ENCODE measurements at places on chromosomes 3 and 15.

DNA sequence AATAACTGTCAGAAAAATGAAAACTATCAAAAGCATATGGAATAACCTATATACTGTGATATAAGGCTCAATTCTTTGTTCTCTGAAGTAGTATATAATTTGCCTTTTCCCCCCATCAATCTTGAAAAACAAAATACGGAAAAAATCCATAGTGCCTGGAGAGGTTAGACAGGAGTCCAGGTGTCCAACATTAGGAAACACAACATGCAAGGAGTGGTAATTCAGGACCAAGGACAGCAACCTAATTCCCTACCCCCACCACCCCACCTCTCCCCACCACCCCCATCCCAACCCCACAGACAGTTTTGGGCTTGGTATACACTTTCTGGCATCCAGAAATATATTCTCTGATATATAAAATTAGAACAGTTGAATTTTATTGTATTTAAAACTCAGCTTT is 55.1 kb upstream of the SLC25A26 start:
- no peak for DNase-seq

GRCh38 chr3:194081826-194082225 is 54.1 kb upstream of the HES1 start:
- no peak for DNase-seq

DNA sequence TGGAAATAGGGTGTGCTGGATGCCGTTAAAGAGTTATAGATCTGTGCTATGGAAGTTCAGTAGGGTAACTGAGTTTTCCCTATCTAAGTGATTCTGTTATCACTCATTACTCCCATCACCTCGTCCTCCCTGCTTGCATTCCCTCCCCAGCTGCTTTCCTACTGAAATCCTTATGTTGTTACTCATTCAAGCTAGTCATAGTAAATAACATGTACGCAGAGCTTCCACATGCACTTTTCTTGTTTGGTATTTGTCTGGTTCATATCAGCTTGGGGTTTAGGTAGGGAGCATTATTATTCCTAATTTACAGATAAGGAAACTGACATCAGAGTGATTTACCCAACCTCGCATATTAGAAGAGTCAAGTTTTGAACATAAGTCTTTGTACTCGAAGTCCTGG is 135.1 kb downstream of the HCN4 start:
- DNase-seq: no peak

- DNase-seq: no peak
These were observed 63.0 kb upstream of the TPRG1 start for GRCh38 chr3:189108735-189109134.

- peak; percentile 10 for DNase-seq
These were observed 94.7 kb downstream of the RAB11A start for GRCh38 chr15:65963911-65964482.

GRCh38 chr15:48265135-48265534 is 59.0 kb downstream of the SLC12A1 start:
- no peak for DNase-seq

DNA sequence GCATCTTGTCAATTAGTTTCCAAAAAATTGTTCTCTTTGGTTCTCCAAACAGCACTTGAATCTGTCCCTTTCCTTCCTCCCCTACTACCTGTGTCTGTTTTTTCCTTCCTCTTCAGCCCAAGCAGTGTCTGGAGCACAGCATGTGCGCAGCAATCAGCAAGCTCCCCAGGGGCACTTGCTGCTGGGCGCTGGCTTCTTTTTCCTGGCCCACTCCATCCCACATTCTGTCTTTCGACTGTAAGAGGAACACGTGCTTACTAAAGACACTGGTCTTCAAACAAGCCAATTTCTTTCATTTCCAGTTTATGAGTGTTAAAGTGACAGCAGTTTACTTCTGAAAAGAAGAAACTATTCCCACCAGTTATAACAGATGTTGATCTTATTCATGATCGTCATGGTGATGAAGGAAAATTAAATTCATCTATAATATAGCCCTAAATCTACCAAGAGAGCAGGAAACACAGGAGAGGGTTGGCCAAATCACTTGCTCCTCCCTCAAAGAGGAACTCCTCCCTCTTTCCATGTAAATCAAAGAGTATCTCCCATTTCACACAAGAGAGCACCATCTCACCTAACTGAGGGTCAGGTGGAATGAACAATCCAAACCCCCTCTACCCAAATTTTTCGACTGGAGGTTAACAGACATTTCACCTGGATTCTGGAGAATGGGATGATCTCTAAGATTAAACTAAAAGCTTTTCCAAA is 115.4 kb downstream of the IGF2BP2 start:
- peak; percentile 26 for DNase-seq

DNA sequence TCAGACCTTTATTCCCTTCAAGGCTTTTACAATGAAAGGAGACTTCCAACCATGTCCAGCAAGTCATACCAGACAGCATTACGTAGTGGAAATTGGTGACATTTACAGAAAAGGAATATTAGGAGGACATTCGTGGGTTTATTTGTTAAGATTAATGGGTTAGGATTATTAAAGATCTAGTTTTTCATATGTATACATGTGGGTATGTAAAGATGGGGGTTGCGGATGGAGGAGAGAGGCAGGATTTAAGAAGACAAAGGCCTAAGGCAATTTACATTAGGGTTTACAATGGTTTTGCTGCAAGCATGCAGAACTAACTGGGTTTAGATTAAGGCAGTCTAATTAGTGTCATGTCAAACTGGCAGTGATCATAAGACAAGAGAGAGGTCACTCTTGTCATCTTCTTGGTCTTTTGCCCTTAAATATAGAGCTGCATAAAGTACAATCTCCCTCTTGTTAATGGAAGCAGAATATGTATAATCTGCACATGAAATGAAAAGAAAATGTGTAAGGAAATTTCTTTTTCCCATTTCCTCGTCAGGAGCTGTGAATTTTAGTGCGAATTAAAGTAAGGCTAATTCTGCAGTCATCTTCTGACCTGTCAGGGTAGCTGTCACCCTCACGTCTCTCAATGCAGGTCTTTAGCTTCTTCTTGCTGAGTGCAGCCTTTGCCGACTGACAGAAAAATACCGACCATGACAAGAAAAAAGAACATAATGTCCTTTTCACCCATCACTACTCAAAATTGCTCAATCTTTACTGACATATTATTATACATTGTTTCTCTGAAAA is 258.9 kb upstream of the MEIS2 start:
- DNase-seq: no peak

- DNase-seq: no peak
These were observed 102.2 kb downstream of the CD47 start for GRCh38 chr3:107988460-107989175.

DNA sequence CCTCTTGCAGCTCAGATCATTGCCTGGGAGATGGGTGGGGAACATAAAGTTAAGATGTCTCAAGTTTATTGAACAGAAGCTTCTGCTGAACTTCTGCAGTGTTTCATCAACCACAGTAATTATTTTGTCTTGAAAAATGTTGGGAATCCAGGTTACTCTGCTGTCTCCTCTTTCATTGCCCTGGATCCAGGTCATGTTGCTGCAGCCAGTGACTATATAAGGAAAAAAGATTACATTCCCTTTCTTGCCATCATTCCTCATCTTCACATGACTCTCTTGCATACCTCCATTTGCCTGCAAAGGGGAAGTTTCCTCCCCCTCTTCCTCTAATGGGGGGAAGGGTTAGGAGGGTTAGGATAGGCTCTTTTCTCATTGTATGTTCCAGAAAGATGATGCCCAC is 15.1 kb downstream of the GMNC start:
- no peak for DNase-seq
